ENCODE measurements at places on chromosomes 11 and 22.

DNA sequence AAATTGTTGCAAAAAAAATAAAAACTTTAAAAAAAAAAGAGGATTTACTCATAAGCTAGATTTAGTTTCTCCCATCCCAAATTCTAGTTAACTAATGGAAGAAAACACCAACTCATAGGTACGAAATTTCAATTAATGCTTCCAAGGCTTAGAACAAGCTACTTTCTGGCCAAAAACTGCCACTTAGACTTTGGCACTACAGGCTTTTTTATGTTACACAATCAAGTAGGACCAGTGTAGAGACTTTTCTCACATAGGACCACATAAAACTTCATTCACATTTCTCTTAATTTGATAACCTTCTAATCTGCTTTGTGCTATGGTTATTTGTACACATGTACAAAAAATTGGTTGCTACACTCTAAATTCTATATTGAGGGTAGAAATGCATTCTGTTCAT, 3.1 kb downstream of the ST13 start:
- DNase-seq: no peak

DNA sequence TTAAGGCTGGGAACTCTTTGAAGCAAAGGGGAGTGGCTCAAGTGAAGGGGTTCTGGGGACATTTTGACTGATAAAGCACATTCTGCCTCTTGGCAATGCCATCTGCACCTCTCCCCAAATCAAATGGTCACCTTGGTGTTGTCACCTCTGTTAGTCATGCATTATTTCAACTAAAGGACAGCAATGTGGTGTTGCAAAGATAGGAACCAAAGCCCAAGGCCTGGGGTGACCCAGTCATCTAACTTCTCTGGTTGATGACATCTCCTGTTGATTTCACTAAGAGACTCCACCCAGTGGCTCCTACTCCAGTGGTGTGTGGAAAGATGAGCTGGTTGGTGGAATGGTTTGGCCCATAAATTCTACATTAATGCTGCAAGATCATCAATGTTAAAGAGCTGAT, 7.8 kb upstream of the MS4A1 start:
- no peak for DNase-seq

DNA sequence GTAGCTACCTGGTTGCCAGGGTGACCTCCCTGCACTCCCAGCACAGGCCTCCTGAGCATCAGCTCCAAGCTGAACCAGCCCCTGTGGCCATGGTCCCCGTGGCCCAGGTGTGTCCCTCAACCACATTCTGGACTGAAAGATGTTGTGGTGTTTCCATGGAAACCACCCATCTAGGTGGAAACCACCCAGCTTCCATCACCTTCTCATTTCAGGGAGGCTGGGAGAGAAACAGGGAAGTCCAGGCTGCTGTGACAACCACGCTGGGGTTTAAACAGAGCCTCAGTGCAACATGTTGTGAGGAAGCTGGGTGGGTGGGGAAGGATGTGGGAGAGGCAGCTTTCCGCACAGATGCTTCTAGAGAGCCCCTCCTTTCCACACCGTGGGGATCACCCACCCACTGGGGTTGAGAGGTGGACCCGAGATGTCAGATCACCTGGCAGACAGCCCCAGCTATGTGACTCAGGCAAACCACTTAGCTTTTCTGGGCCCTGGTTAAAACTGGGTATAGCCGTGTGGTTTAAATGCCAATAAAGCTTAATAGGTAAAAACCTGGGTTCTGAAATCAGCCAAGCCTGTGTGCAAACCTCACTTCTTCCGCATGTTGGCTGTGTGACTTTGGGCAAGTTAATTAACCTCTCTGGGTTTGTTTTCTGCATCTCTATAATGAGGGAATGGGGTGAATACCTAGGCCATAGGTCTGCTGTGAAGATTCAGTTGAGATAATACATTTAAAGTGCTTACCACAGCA, 46.4 kb downstream of the CD82 start:
- no peak for DNase-seq

GRCh38 chr11:71426413-71426812, 21.8 kb downstream of the DHCR7 start:
- DNase-seq: no peak

GRCh38 chr11:118171269-118172062, 5.0 kb downstream of the SCN2B start:
- peak; percentile 44 for DNase-seq

DNA sequence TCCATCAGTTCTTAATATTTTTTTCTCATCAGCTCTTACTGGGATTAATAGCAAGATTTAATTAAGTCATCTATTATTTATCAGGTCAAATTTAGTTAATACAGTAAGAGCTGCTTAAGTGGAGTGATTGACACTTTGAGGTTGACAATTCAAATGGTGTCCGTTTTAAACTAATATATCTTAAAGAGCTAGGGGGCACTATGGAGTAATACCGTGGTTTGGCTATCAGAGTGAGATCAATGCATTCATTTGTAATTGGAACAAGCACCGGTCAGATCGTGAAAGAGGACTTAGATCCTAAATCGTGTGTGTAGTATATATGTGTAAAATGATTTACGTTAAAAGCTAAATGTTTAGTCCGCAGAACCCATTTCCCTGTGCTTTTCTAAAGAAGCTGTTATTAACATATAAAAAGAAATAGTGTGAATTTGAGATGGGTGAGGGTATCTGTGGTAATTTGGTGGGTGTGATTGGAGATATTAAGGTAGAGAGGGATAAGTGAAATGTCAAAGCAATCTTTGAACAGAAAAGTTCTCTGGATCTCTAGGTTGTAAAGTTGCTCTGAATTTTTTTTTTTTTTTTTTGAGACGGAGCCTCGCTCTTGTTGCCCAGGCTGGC, 2.3 kb downstream of the SIK2 start:
- DNase-seq: peak; percentile 16

GRCh38 chr11:88535916-88536547, 198.5 kb upstream of the CTSC start:
- DNase-seq: no peak

GRCh38 chr11:69373251-69373635, 79.3 kb downstream of the MYEOV start:
- DNase-seq: no peak

GRCh38 chr11:65826984-65827735, 6.6 kb upstream of the SNX32 start:
- no peak for DNase-seq

GRCh38 chr11:85257837-85258236, 369.3 kb downstream of the DLG2 start:
- no peak for DNase-seq

DNA sequence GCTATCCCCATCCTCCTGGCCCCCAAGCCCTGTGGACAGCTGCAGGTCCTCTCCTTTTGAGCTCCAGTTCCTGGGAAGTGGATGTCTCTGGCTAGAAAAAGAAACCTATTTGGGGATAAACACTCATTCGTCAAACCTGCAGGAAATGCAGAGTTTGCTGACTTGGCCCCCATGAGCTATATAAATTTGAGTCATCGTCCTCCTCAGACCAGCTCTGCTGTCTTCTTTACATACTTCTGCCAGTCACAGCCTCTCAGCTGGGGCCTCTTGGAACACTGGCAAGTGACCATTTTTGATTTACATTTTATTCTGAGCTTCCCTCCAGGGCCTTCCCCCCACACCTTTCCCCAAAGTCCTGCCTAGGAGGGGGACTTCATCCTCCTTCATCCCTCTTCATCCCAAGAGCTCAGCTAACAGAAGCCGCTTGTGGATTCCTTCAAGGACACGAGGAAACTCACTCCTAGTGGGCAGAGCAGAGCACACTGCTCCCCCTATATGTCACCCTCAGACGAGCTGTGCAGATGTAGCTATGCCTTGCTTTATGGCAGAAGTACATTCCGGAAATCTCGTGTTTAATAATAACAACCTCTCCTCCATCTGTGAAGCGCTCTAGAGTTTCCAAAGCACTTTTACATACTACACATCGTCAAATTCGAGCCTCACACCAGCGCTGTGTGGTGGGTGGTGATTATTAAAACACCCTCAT, 131.8 kb downstream of the FEZ1 start:
- no peak for DNase-seq

DNA sequence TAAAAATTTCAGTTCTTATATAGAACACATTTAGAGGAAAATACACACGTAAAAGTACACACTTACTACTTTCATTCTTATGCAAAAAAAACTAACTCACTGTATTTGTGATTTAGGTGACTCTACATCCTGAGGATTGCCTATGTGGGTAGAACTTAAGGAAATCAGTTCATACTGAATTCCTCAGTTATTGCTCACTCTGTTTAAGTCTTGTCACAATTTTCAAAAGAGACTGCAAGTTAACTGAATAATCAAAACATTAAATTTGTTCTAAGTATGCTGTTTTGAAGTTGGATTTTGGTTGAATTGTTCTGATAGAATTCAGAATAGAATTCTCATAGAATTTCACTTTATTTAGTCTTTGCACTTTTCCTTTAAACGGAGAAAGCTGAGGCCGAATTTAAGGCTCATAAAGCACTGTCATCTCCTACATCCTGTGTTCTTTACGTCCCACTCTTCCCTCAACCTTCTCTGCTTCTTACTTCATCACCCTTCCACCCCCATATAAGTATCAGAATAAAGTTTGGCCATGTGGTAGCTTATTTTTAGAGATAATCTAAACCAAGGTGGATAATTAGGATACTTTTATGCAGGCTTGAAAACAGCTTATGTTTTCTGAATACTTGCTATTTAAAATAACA, 59.8 kb downstream of the APOL5 start:
- DNase-seq: no peak

- DNase-seq: no peak
Observed at GRCh38 chr22:40211476-40212054, 33.8 kb downstream of the TNRC6B start.

DNA sequence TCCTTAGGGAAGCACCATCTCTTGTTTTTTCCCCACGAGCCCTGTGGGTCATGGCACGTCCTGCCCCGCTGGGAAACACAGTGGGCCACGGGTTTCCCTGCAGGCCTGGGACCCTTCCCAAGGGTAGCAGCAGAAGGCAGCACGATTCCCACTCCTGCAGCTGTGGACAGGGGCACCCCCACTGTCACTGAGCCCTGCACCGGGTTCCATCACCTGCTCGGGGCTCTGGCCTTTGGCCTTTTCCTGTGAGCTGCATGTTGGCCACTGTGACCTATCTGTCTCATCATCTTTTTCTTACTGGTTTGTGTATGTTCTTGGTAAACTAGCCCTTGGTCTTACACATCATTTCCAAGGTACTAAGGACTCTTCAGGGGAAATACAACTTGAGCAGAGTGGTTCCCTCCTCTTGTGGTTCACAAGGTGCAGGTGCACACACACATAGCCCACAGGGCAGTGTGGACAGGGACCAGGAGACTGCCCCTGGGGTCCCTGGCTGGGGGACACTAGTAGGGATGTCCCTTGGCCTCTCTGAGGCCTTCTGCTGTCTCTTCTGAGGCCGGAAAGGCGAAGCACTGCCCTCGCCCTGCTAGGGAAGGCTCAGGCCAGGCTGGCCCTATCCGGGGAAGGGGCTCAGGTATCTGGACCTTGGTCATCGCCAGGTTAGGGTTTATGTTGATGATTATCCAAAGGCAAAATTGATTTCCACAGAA, 19.0 kb upstream of the TXNRD2 start:
- DNase-seq: no peak

GRCh38 chr11:43269254-43269918, 42.4 kb upstream of the API5 start:
- no peak for DNase-seq

DNA sequence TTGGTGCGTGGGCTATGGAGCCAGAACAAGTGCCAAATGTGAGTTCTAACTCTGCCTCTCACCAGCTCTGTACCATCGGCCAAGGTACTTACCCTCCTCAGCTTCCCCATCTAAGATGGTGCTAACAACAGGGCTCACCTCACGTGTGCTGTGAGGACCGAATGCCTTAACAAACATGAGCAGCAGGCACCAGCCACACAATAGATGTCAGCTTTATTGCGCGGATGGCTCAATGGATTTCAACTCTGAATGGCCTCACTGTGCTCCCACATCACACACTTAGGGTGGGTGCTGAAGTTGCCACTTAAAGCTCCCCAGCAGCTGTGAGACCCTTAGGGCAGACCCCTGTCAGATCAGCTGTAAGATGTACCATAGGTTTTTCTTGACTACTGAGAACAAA, 24.1 kb downstream of the RELT start:
- DNase-seq: peak; percentile 7

GRCh38 chr11:41868606-41869005, 409.2 kb upstream of the LRRC4C start:
- DNase-seq: no peak

GRCh38 chr11:93655047-93655446, 6.4 kb upstream of the CEP295 start:
- no peak for DNase-seq

DNA sequence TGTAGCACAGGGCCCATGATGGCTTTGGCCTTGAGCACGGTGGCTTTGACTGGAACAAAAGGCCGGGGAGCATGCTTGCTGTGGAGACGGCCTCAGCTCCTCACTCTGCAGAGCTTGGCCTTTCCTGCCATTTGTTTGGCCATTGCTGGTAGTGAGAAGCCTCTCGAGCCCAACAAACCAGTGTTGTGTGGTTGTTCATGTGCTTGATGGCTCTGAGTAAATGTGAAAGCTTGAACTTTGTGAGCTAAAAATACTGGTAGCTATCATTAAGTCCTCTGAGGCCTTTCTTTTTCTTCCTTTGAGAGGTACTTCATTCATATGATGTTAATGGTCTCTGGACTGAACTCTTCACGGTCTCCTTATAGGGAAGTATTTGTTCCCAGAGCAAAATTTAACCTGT, 39.6 kb downstream of the NAT10 start:
- no peak for DNase-seq

DNA sequence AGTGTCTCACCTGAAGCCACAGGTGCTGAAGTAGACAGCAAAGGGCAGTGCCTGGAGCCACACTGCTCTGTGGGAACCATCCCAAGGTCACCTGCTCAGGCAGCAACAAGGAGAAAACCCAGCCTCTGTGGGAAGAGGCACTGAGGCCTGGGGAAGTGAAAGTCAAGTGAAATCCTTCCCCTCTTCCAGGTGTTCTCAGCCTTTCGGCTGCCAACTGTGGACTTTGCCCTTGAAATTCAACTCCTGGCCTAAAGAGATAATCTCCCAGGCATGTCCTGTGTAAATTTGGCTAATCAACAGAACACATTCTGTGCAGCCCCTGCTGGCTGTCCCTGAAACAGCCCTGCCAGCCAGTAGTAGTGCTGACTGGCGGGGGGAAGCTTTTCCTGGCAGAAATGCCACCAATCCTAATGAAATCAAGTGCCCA, 112.1 kb downstream of the RPL27A start:
- DNase-seq: no peak

GRCh38 chr22:21759093-21759492, 23.5 kb upstream of the YPEL1 start:
- no peak for DNase-seq

DNA sequence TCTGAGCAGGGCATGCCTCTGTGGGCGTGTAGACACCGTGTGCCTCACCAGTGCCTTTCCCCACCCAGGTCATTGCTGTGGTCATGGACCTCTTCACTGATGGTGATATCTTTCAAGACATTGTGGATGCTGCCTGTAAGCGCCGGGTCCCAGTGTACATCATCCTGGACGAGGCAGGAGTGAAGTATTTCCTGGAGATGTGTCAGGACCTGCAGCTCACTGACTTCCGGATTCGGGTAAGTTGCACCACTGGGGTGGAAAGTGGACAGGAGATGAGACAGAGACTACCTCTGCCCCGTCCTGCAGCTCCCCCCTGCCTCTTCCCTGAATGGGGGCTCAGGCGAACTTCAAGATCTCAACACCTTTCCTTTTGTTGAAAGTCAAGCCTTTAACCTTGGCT, 24.3 kb downstream of the FAM83F start:
- DNase-seq: no peak
